Activated naive CD8-positive, alpha-beta T cell treated with anti-CD3 and anti-CD28 coated beads for 36 hours (primary cell): ENCODE measurements at places on chromosomes 2 and 18. TPM values are rescaled to one million over a fixed set of nuclear protein-coding genes. Genes with fewer than 3 reads are reported as not detected.

The VWA3B gene
- total RNA-seq = not detected

The MATN3 gene
- total RNA-seq = not detected

The GKN1 gene
- not detected for total RNA-seq

The CHN1 gene
- 18.6 TPM for total RNA-seq

The SLC16A14 gene
- total RNA-seq = 1.2 TPM

The ANKRD23 gene
- 2.7 TPM for total RNA-seq

DNA sequence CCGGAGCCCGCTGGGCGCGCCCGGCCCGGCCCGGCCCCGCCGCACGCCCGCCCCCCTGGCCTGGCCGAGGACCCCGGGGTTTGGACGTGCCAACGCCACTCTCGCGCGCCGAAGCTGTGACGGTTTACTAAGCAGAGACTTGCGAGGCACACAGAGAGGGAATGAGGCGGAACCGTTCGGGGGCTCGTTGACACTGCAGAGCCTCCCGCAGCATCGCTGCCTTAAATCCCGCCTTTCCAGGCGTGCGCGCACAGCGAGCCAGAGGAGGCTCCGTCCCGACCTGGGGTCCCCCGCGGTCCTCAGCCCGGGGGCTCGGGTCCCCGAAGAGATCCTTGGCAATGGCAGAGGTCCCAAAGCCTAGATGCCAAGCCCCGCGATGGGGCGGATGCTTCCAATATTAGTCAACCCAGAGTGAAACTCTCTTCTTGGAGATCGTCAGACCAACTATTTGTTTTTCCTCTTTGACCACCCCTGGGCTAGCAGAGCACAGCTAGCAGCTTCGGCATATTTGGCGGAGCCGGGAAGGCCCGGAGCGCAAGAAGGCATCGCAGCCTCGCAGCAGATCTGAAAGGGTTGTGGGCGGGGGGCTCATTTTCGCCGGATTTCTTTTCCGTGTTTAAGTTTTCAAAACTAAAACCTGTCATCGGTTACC is at the start of gene ZNF385B:
Gene ZNF385B (minus strand): TSS at position 197 of the 652 bp plus-strand sequence.
- peak within 1 kb of the TSS; percentile 18 for H3K4me3 ChIP-seq
- H3K36me3 ChIP-seq = no peaks in the 10 kb centered on the region
- H3K4me1 ChIP-seq = peaks cover 9% of the 10 kb centered on the region
- H3K27me3 ChIP-seq = peaks cover 65% of the 10 kb centered on the region
- DNase-seq = no peak

GRCh38 chr18:13620206-13620672 is 106.1 kb downstream of the FAM210A start:
- no peak for DNase-seq
- no peak overlapping the region for H3K27ac ChIP-seq
- H3K4me3 ChIP-seq = no peak overlapping the region
- H3K27me3 ChIP-seq = no peaks in the 10 kb centered on the region

- peaks cover 2% of the 10 kb centered on the region for H3K4me1 ChIP-seq
- H3K27me3 ChIP-seq = peaks cover 5% of the 10 kb centered on the region
- no peak for DNase-seq
- no peak overlapping the region for H3K27ac ChIP-seq
- no peaks in the 10 kb centered on the region for H3K36me3 ChIP-seq
Observed at GRCh38 chr2:29733213-29733612, 188.2 kb downstream of the ALK start.

DNA sequence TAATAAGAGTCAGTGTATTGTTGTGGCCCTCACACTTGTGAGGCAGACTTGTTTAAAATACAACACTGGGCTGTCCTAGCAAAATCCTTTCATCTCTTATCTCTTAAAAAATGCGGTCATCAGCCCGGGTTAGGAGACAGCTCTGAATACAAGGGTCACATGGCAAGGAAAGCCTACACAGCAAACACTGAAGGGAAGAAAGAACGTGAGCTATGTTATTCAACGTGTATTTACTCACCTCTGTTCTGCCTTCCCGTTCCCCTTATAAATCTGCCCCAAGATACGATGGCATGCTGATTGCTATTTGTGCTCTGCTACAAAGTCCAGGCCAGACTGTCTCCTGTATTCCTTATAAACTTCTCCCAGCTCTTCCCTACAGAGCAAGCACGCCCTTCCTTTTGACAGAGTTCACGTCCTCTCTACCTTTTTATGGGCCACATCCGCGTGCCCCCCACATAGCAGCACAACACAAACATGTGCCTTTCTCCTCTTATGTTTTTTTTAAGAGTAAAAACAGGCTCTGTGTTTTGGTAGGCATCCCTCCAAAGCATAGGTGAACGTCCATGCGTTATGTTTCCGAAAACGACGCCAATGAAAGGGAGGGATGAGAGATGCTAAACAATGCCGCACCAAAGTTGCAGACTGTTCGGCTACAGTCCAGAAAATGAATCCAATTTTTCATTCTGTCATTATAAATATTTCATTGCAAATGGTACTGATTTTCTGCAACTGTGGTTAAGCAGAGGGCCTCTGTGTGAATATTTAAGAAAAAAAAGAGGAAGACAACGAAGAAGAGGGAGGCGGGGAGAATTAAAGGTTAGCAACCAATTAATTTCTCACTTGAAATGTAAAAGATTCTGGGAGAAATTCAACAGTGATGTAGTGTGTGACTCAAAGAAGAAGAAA is 274.7 kb downstream of the ZNF521 start:
- H3K27ac ChIP-seq = no peak overlapping the region
- H3K4me1 ChIP-seq = no peaks in the 10 kb centered on the region
- H3K36me3 ChIP-seq = no peaks in the 10 kb centered on the region
- H3K27me3 ChIP-seq = no peaks in the 10 kb centered on the region

- H3K4me1 ChIP-seq = no peaks in the 10 kb centered on the region
- H3K27me3 ChIP-seq = no peaks in the 10 kb centered on the region
- H3K27ac ChIP-seq = no peak overlapping the region
Observed at GRCh38 chr2:70489165-70489564, 64.5 kb downstream of the TGFA start.

DNA sequence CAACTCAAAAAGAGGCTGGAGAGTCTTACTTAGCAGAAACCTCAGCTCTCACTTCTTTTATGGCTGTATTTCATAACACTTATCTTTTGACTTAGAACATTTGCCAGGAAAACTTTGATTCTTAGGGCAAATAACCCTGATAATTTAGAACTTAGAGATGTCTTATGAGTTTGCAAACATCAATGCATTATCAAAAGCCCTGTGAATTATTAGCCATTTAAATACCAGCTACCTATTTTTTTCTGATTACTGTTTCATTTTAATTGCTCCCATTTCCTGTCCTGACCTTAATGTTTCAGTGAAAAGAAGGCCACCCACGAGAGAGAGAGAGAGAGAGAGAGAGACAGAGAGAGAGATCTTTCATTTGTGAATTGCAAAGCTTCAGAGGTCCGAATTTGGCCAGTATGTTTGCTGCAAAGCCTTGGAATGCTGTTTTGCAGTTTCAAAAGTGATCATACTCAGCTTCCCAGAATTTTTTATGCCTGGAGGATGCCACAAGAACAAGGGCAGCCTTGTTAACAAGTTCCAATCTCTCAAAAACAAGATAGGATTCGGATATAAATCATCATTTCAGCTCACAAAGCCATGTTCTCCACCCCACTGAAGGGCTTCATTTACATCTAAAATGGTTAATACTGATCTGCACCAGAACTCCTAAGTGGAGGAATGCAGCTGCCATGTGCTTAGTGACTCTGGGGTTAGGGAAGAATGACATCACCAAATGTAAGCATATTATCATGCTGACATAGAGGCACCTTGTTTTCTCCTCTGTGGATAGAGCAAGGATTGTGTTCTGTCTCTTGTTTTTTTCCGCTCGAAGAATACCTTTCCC is 478.2 kb downstream of the ARHGAP15 start:
- H3K27me3 ChIP-seq = no peaks in the 10 kb centered on the region
- no peak for DNase-seq
- no peak overlapping the region for H3K27ac ChIP-seq
- no peak overlapping the region for H3K4me3 ChIP-seq

DNA sequence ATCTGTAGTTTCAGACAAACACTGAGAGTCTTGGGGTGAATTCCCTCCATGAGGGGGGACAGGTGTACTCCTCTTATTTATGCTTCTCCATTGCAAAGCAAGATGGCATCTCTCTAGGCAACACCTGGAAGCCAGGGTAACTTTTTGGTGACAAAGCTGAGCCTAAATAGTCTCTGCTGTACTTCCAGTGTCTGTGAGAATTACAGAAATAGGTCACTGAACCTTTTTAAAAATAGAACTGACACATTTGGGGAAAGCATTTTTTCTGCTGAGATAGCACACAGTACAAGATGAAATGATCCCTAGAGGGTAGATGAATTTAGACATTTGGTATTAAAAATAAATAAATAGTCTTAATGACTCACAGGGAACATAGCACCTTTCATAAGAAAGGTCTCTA is 71.7 kb upstream of the SP3 start:
- no peak overlapping the region for H3K4me3 ChIP-seq
- H3K27ac ChIP-seq = no peak overlapping the region
- no peaks in the 10 kb centered on the region for H3K27me3 ChIP-seq
- DNase-seq = no peak
- peaks cover 18% of the 10 kb centered on the region for H3K4me1 ChIP-seq

DNA sequence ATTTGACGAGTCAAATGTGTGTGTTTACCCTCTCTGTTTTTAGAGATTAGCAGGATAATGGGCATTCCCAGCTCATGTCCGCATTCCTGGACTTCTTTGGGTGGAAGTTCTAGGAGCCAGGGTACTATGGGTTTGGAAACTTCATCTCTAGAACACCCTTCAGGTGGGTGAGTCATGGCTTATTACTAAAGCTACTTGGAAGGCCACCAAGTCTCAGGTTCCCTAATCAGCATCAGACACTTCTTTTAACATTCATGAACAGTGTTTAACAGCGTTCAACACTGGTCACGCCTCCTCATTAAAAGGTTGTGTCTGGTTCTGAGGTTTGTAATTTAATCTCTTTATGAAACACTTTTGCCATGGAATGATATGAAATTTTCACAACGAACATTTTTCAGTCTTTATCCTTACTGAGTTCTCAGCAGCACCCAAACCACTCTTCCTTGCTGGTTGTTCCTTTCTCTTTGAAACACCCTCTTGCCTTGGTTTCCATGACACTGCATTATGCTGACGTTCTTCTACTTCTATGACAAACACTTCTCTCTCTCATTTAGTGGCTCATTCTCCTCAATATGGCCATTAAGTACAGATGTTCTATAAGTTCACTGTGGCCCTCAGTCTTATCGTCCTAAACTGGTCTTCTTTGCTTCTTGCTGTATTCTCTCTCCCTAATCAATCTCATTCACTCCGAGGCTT is 49.3 kb downstream of the MMADHC start:
- no peak overlapping the region for H3K4me3 ChIP-seq
- peaks cover 11% of the 10 kb centered on the region for H3K4me1 ChIP-seq
- H3K27me3 ChIP-seq = no peaks in the 10 kb centered on the region
- no peaks in the 10 kb centered on the region for H3K36me3 ChIP-seq

DNA sequence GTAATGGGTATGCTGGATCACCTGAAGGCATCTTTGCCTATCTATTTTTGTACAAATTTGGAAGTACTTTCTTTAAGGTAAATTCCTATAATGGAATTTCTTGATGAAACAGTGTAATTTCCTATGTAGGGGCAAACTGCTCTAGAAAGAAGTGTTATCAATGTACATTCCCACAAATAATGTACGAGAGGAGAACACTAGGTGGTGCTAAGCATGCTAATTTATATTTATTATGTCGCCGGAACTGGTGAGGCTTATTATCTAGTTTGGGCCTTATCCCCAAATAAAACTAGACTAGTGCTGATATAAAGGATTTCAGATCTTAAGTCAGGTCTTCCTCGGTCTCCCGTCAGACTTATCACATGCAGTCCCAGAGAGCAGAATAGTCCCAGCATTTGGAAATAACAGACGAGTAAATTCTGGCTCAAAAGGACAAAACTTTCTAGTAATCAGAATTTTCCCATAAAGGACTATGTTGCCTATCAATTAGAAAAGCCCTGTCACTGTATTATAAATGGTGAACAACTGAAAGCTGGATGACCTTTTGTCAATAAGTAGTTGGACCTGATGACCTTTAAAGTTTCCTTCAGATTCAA is 86.9 kb upstream of the RBBP8 start:
- peaks cover 3% of the 10 kb centered on the region for H3K27me3 ChIP-seq
- peaks cover 4% of the 10 kb centered on the region for H3K4me1 ChIP-seq
- no peak overlapping the region for H3K27ac ChIP-seq
- H3K36me3 ChIP-seq = no peaks in the 10 kb centered on the region
- no peak overlapping the region for H3K4me3 ChIP-seq
- no peak for DNase-seq

DNA sequence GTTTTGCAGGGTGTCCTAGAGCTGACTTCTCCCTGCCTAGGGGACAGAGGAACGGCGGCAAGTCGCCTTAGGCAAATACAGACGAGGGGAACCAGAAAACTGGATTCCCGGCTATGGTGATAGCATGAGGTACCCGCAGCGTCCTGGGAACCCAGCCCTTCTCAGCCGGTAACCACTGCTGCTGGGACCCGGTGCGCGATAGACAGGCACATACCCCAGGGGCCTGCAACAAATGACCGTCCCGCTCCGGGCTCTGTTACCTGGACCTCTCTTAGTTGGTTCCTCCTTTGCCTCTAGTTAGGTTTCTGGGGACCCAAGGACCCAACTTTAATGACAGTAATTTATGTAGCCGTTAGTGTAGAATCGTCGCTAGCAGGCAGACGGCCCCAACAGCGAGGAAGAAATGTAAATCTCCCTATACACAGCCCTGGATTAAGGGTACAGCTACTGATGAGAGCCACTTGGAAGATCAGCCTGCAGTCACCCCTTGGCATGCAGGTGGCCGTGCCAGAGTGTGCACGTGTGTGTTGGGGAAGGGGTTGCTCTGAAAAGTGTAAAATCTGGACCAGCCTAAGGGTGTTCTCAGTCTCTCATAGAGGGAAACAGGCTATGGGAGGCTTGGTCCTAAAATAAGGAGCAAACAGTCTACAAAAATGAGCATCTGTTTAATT is 819 bp upstream of the SERPINE2 start:
- DNase-seq = no peak
- peaks cover 21% of the 10 kb centered on the region for H3K4me1 ChIP-seq
- peak overlapping the region; percentile 74 for H3K4me3 ChIP-seq
- no peak overlapping the region for H3K27ac ChIP-seq

GRCh38 chr2:12050396-12050795 is 304.0 kb downstream of the LPIN1 start:
- no peaks in the 10 kb centered on the region for H3K27me3 ChIP-seq
- no peak for DNase-seq
- peaks cover 19% of the 10 kb centered on the region for H3K4me1 ChIP-seq
- H3K4me3 ChIP-seq = no peak overlapping the region
- H3K36me3 ChIP-seq = no peaks in the 10 kb centered on the region
- H3K27ac ChIP-seq = no peak overlapping the region

DNA sequence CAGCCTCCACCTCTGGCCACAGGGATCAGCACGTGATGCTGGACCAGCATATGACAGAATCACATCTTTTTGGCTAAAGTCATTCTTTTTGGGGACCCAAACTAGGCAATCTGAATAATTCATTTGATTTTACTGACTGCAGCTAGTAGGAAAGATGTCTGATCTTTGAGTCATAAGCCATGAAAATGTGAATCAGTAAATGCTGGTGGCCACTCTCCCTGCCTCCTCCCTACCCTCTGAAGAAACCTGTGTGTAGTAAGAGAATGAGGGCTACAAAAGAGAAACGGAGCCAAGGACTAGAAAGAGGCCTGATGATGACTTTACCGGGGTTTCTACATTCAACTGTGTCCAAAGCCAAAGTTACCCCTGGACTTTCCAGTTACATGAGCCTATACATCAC is 10.1 kb upstream of the LRPPRC start:
- no peak for DNase-seq
- no peaks in the 10 kb centered on the region for H3K36me3 ChIP-seq
- peaks cover 15% of the 10 kb centered on the region for H3K4me1 ChIP-seq
- H3K27me3 ChIP-seq = no peaks in the 10 kb centered on the region
- H3K27ac ChIP-seq = no peak overlapping the region
